ENCODE measurements at places on chromosomes 1 and 21.

GRCh38 chr1:24901791-24902470 lies 28.1 kb downstream of the RUNX3 start:
- DNase-seq: no peak

DNA sequence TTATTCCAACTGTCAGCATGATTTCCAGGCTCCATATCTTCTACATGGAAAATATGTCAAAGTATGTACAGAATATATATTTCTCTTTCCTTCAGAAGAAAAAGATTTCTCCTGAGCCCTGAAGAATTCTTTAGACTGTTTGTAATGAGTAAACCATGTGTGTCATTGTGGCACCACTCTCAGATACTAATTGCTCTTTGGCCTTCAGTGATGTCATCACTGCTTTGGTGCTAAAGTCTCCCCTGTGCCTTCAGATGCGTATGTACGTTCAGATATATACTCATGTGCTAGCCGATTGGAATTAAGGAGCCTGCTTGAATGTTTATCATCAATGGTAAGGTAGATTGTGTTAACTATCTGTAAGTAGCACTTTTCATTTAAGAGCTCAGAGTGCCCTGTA lies 20.6 kb upstream of the NBL1 start:
- DNase-seq: no peak

GRCh38 chr1:52057876-52058415 lies 1.9 kb downstream of the BTF3L4 start:
- DNase-seq: peak; percentile 23

DNA sequence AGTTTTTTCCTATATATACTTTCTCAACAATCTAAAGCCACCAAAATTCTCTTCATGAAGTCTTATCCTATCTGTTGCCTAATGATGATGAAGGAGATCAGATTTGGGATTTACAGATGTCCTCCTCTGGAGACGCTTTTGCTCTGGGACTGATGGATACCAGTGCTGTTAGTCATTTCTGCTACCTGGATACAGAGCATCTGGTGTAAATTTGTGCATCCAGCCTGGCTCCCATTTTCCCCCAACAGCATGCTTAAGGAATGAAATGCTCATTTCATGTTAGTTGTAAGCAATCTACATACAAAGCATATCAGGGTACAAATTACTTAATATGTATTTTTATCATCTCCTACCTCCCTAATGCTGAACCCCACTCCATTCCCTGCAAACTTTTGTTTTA lies 57.7 kb downstream of the HNRNPR start:
- no peak for DNase-seq

DNA sequence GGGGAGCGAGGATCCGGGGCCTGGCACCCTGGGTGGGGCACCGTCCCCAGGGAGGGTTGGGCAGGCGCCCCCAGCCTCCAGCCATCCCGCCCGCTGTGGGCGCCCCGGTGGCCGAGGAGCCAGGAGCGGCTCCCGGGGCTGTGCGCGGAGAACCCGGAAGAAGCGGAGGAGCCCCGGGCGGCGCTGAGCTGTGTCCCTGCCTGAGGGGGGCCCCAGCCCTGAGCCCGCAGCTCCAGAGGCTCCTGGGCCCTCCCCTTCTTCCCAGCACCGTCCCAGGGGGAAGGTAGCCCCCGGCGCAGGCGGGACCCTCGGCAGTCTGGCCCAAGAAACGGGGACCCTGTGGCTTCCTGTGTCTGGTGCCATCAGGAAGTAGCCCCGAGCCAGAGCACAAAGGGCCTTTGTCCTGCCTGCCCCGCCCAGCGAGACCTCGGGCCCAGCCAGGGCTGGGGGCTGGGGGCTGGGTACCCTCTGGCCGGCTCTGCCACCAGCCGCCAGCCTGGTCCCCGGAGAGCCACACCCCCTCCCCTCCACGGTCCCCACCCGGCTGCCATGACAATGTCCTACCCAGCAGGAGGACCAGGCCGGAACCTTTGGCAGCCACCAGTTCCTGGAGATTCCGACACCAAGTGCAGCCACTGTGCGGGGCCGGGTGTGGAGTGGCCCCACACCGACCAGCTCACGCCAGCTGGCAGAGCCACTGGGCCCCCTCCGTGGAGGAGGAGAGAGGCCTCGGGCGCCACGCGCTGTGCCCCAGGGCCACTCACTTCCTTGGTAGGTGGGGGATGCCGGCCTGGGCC lies 15.6 kb upstream of the TTLL10 start:
- DNase-seq: peak; percentile 8

- DNase-seq: peak; percentile 63
Measured at GRCh38 chr21:39660191-39660980, 47.6 kb downstream of the B3GALT5 start.

- no peak for DNase-seq
Measured at GRCh38 chr1:182952677-182953444, at the start of gene SHCBP1L. TSS of gene SHCBP1L (minus strand) at chr1:182953166. CDS start at chr1:182953133, 33 bp downstream.

DNA sequence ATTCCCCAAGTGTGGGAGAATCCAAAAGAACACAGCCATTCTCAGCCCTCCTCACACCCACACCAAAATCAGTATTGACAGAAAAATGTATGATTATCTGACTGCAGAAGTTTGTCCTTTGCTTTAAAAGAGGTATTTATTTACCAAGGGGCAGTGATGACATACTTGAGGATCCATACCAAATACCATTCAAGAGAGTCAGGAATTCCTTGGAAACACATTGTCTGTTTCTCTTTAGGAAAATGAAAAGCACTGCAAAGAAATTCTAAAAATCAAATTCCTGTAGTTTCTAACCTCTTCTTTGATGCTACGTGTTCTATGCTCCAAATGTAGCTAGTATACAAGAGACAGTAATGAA lies 509.6 kb upstream of the CXADR start:
- DNase-seq: peak; percentile 54

- peak; percentile 10 for DNase-seq
Measured at GRCh38 chr21:38499296-38499695, 1.0 kb upstream of the ERG start.

DNA sequence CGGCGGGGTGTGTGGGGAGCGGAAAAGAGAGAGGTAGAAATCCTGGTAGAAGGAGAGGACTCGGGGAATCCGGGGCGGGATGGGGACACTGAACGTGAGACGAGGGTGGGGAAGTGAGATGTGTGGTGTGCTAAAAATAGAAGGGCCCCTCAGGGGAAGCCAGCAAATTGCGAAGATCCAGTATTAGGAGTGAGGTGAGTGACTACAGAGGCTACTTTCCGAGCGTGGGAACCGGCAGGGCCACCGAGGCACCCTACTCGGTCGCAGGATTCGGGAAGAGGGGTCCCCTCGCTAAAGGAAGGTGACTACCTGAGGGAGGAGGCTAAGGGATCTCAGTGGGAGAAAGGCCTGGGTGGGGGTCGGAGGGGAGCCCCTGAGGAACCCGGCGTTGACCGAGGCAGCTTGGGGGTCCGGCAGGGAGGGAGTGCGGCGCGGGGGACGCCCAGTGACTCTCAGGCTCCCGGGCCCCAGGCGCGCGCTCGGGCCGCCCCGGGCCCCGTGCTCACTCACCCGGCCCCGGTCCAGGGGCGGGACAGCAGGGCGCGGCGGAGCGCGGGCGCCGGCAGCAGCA lies 318 bp downstream of the ALDH4A1 start:
- peak; percentile 25 for DNase-seq
